Activated naive CD4-positive, alpha-beta T cell (primary cell): ENCODE measurements at places on chromosomes 13 and 19.

DNA sequence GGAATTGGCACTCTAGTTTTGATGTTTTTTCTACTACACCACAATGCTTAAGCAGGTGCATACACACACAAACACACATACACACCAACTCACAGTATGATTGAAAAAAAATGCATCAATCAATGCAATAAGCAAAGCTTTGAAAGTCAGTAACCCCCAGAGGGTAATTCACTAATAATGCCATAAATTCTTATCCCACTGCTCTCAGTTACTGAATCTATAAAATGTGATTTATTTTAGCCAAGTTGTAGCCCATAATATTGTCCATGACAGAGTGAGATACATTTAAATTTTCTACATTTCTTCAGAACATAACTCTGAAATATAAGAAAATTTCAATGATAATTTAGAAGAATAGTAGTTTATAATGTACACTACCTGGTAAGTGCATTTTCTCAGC, 87.9 kb downstream of the LIG4 start:
- no peak for DNase-seq

GRCh38 chr13:82323101-82323500, 1559.2 kb downstream of the SLITRK1 start:
- DNase-seq, result no peak

DNA sequence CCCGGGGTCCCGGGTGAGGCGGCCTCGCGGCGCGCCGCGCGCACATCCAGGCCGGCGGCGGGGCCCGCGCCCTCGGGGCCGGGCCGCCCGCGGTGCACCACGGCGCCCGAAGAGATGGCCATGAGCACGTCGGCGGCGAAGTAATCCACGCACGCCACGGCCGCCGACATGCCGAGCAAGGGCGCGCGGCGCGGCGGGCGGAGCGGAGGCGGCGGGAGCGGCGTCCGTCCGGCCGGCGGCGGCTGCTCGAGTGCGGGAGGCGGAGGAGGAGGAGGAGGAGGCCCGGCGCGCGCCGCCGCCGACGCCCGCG, at the start of gene KLF16:
Gene KLF16 (minus strand): TSS at position 252 of the 310 bp plus-strand sequence. CDS start 82 bp downstream, at position 170.
- DNase-seq, result no peak

- peak; percentile 57 for DNase-seq
These were observed 62.2 kb upstream of the GTF3A start for GRCh38 chr13:27362064-27362751.

GRCh38 chr13:45356966-45357672, 16.1 kb upstream of the TPT1 start:
- no peak for DNase-seq

GRCh38 chr13:83377491-83377890, 504.8 kb downstream of the SLITRK1 start:
- DNase-seq, result no peak

- DNase-seq, result no peak
These were observed 2.9 kb downstream of the CIC start for GRCh38 chr19:42271861-42272534.

DNA sequence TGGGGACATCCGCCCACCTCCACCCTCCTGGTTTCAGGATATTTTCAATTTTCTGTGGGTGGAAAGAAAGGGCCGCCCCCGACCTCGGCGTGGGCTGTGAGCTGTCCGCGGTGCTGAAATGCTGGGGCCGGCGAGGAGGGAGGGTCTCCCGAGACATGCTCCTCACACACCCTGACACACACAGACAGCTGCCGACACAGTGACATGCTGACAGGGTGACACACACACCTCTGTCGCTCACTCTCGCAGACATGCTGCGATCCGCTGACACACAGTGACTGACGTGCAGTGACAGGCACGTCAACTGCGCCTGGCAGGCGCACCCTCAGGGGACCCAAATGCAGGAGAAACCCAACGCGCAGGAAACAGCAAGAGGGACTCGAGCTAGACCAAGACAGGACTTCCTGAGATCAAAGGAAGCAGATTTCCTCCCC, 25.1 kb upstream of the MEIS3 start:
- DNase-seq, result no peak

DNA sequence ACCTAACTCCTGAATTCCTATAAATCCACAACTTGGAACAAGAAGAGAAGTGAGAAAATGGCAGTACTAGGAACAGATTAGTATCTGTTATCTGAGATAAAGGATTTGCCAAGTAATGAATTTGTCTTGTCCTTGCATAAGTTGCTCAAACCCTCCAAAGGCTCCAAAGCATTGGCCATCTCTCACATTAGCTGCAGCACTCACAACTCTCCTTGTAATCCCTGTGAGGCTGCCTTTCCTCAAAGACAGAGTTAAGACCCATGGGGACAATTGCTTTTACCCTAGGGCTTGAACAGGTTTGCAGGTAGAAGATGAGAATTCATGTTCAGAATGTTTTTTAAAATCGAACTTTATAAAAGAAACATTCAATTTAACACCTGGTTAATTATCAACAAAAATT, 1702.2 kb downstream of the EFNB2 start:
- DNase-seq, result no peak

DNA sequence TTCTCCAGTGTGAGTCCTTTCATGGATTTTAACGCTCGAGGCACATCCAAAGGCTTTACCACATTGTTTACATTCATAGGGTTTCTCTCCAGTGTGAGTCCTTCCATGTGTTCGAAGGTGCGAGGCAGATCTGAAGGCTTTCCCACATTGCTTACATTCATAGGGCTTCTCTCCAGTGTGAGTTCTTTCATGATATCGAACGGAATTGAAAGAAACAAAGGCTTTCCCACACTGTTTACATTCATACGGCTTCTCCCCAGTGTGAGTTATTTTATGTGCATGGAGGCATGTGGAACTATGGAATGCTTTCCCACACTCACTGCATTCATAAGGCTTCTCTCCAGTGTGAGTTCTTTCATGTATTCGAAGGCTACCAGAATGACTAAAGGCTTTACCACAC, 5.2 kb upstream of the ZNF20 start:
- DNase-seq, result no peak

DNA sequence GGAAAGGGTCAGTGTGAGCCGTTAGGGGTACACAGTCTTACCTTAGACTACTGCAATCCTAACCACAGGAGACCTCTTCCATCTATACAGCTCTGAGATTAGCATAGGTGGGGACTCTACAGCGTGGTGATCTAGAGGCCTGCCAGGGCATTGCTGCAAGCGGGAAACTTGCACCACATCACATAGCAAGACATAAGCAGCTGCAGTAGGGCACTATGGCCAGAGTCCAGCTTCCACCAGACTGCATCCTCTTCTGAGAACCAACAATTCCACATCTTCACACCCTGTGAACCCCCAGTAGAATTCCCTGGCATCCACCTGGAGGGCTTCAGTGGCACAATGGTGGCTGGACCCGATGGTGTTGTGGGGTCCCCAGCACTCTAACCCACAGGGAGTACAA, 1564.3 kb upstream of the PRR20A start:
- no peak for DNase-seq

GRCh38 chr13:59413126-59413525, 750.6 kb downstream of the DIAPH3 start:
- no peak for DNase-seq

- DNase-seq, result no peak
These were observed 381.0 kb downstream of the TSHZ3 start for GRCh38 chr19:30968210-30968609.

GRCh38 chr19:47414469-47414868, 4.9 kb downstream of the MEIS3 start:
- DNase-seq, result no peak

DNA sequence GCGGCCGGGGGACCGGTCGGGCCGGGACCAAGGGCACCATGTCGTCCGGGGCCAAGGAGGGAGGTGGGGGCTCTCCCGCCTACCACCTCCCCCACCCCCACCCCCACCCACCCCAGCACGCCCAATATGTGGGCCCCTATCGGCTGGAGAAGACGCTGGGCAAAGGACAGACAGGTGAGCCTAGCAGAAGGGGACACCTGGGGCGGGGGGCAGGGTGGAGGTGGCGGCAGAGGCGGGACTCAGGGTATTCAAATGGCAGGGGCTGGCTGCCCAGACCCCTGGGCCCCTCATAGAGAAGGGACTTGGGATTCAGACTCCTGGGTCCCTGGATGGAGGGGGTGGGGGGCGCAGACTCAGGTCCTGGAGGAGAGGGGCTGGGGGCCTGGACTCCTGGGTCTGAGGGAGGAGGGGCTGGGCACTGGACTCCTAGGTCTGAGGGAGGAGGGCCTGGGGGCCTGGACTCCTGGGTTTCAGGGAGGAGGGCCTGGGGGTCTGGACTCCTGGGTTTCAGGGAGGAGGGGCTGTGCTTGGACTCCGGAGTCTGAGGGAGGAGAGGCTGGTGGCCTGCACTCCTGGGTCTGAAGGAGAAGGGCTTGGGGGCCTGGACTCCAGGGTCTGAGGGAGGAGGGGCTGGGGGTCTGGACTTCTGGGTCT, 735 bp downstream of the BRSK1 start:
- DNase-seq, result no peak

GRCh38 chr19:7482584-7483439, 6.0 kb downstream of the PEX11G start:
- no peak for DNase-seq

DNA sequence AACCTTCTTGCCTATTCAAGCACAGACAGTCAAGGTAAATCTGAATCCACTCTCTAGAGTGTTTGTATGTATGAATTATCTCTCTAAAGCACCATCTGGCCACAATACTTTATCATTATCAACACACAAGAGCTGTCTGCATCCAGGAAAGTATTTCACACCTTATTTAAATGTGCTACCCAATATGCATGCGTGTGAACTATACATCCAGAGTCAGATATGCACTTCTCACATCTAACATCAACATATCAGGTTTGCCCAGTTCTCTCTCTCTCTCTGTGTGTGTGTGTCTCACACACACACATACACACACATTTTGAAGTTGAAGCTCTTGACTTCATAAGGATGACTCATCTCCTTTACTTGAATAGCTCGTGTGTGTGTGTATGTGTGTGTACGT, 697.5 kb upstream of the PCDH20 start:
- DNase-seq, result no peak

DNA sequence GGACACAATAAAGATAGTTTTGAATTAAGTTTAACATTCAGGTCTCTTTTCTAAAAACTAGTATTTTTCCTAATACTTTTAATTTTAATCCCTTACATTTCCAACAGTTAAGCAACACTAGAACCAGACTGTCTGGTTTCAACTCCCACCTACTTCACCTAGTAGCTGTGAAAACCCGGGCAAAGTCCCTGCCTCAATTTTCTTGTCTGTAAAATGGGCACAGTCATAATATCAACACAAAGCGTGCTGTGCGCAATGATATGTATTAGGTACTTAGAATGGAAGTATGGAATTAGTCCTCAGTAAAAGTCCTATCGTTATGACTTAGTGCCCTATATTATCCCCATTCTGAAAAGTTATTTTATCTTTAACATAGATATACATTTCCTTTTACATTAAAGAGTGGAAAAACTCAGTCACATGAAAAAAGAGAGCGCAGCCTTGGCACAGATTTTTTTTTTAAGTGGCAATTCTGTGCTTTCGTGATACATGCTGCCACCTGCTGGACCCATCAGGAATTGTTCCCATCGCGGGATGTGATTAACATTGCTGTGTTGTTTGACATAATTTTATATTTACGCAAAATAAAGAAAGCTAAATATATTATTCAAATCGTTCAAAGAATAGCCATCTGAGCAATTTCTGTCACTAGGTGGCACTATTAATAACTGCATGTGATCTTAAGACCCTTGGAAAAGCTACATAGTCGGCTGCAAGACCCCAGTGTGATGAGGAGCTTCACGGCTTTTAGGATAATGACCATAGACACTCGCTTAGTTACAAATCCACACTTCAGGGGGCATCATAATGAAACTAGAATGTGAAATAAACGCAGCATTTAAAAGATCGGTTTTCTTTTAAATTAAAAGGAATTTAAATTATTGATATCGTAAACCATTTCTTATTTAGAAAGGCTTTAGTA, 59.9 kb downstream of the LIG4 start:
- DNase-seq, result peak; percentile 5

DNA sequence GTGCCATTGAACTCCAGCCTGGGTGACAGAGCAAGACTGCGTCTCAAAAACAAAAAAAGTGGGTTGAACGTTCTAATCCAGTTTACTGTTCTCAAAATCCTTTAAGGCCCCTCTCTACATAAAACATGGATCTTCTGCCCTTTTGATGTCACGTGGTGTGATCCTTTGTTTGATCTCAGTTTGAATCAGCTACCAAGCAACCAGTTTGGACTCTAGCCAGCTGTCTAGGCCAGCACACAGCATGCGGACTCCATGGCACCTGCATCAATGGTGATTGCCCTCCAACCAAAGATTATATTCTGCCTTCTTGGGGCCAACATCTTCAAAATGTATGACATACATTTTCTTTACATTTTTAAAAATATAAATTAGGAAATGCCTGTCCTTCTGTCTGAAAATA, 365.4 kb downstream of the NDFIP2 start:
- no peak for DNase-seq

- DNase-seq, result no peak
These were observed 41.5 kb downstream of the WDFY2 start for GRCh38 chr13:51625555-51626345.

DNA sequence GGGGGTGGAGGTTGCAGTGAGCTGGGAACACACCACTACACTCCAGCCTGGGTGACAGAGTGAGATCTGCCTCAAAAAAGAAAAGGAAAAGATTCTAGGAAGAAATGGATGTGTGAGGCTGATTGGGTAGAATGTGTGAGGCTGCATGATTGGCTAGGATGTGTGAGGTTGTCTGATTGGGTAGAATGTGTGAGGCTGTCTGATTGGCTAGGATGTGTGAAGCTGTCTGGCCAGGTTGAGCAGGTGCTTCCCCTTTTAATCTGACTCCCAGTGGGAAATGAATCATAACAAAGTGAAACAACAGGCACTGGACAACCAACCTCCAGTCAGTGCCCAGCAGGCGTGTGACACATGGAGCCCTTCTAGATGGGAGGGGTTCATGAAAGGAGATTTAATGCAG, 14.7 kb downstream of the C13orf46 start:
- DNase-seq, result no peak

DNA sequence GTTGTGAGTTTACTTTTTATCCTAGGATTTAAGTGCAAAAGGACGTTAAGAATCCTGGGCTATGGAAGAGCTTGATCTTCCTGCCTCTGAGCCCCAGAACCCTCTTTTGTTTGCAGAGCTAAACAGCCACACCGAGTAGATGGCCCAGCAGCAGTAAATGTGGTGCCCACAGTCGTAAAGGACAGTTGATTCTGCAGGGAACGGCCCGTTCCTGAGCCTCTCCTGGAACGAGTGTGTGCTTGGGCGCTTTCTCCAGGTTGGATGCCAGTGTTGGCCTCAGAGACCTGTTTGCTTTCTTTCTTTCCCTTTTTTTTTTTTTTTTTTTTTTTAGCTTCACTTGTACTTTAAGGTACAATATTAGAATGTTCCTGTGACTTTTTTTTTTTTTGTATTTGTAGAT, 41.7 kb downstream of the SPATA13 start:
- DNase-seq, result no peak

GRCh38 chr19:31783592-31783991, 434.4 kb upstream of the TSHZ3 start:
- no peak for DNase-seq

GRCh38 chr19:28859811-28860210, 353.1 kb downstream of the UQCRFS1 start:
- DNase-seq, result no peak

DNA sequence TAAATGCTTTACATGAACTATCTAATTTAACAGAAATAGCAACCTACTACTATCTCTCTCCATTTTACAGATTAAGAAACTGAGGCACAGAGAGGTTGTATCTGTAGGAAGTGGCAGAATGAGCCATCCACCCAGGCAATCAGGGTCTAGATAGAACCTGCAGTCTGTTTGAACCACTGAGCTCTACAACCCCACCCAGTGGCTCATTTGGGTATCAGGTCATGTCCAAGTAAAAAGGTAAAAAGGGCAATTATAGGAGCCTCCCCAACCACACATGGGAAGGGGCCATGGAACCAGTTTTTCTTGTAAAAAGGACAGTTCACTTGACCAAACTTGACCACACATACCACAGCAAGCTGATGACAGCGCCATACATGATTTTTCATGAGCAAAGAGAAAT, 92.9 kb upstream of the SGCG start:
- DNase-seq, result no peak
